ENCODE measurements at places on chromosomes 7 and 10.

DNA sequence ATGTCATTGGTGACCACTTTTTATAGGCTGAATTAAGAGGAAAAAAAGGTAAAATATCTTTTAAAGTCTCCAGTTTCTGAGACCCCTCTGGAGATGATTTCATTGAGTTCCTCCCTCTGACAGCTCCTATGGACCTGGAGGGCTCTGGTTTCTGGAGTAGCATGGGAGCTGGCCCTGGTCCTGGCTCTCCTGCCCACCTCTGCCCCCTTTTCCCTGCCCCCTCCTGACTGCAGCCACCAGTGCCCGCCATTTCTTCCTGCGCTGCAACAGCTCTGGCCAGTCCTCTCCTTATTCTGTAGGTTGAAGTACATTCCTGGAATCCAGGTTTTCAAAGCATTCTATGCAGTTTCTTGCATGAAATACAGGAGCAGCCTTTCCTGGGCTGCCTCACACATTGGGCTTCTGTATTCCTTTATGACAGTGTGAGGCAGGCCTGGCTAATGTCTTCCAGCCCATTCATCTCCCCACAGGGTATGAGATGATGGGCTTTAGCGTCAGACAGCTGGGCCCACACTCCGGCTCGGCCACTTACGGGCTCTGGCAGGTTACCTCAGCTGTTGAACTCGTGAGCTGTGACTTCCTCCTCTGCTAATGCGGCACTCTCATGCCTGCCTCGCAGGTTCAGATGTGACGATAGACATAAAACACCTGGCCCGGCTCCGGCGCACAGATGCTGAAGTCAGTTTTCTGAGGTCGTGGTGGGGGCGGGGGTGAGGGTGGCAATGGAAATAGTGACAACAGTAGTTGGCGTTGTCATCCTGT, 101.7 kb downstream of the MGMT start:
- DNase-seq: no peak

- DNase-seq: no peak
These were observed 106.4 kb upstream of the GSDME start for GRCh38 chr7:24863626-24864025.

DNA sequence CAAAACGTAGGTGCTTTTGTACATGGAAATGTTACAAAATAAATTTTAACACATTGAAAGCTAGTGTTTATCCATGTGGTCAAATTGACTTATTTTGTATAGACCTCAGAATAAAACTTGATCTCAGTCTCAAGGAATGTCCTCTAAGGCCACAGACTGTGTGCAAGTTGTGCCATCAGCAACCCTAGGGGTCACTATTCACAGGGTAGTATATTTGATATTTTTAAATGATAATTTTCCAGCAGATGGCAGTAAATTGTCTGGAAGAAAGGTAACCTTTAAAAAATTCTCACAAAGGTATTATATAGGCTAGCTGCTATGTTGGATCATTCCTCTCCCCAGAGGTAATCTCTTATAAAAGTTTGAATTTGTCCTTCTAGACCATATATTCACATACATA, 12.9 kb upstream of the SNX10 start:
- DNase-seq: no peak

GRCh38 chr7:129362496-129362895, 71.7 kb upstream of the STRIP2 start:
- no peak for DNase-seq

GRCh38 chr10:119863951-119864565, 8.6 kb downstream of the MCMBP start:
- DNase-seq: no peak

Measured in AG09319 (cell line).